ENCODE measurements at places on chromosomes 5 and 9.

- no peak for DNase-seq
Observed at GRCh38 chr5:107486489-107486888, 184.2 kb downstream of the EFNA5 start.

DNA sequence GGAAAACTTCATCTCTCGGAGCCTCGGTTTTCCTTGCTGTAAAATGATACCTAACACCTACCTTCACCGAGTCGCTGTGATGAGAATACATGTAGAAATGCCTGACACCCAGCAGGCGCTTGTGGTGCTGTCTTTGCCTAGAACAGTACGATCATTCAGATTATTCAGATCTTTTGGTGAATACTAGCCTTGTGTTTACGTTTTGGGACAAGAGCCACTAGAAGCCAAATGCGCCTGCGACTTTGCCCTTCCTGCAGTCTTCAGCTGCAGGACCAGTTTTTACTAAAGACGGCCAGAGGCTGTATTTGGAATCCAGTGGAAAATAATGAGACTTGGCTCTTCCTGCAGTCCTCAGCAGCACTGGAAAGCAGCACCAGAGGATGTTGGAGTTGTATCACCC is 189.6 kb downstream of the TRIO start:
- no peak for DNase-seq

- DNase-seq, result peak; percentile 11
Observed at GRCh38 chr5:76641514-76642120, 18.4 kb upstream of the F2RL2 start.

DNA sequence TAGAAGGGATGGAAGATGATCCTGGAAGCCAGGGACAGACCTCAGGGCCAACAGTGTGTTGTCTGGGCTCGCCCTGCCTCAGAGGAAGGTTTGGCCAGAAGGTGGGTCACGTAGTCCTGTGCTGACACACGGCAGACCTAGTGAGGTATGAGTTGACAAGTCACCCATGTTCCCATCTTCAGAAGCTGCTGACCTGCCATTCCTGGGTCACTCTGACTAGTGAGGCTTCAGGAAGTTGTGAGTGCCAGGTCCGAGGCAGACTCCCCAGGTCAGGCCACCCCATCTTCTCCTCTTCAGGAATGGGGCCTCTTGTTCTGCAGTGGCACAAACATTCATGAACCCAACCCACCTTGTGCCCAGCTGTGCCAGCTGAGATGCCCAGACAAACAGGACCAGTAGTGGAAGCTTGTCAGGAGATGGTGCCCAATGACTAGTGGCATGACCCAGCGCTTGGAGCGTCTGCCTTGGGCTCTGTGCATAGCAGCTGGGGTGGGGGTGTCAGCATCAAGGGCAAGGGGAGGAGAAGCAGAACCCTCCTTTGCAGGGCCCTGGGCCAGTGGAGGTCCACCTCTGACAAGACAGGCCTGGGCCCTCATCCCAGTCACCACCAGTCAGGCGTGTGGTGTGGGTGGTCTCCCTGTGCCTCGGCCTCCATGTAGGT is 16.8 kb upstream of the ANGPTL2 start:
- DNase-seq, result no peak

- DNase-seq, result no peak
Observed at GRCh38 chr5:14465776-14466175, 115.8 kb upstream of the OTULINL start.

DNA sequence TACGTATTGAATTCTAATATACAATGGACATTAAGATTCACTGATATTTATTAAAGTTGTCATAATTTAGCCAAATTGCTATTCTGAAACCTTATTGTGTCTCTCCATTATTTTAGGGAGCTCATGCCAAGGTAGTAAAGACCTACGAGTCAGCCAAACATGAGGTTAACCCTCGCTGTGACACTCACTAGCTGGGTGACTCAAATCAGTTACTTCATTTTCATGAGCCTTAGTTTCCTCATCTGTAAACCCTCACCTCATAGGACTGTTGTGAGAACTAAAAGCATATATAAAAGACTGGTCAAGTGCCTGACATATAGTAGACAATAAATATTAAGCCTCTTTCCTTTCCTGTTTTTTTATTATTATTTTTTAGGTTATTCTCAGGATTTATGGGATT is 44.0 kb upstream of the PCA3 start:
- no peak for DNase-seq

DNA sequence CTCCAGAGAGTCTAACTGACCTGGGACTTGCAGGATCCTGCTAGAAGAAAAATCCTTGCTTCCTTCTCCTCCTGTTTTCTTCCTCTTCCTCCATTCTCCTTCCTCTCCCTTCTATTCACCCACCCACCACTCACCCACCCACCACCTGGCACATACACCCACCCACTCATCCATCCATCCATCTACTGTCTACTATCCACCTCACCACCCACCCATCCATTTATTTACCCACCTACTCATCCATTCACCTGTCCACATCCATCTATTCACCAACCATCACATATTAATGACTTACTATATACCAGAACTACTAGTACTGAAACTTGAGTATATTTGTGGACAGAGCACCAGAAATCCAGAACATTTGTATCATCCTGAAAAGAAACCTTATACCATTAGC is 49.4 kb downstream of the EHMT1 start:
- DNase-seq, result no peak

- no peak for DNase-seq
Observed at GRCh38 chr5:163727028-163727427, 221.6 kb downstream of the MAT2B start.

GRCh38 chr5:180658774-180659564 is 9.6 kb upstream of the FLT4 start:
- DNase-seq, result no peak

DNA sequence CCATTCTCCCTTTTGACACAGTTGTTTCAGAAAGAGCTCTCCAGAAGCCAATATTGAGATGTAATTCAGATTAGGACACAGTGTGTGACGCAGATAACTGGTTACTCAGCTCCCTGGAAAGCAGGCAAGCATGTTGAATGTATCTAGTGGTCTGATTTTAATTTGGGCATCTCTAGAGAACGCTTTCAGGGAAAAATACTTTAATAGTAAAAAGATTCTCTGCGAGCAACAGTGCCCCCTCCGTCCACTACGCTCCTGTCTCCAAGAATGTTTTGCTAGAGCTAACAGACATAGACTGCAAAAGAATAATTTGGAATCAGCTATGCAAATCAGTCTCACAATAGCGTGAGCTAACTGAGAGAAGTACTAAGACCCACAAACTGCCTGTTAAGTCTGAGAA is 23.3 kb downstream of the CFAP90 start:
- DNase-seq, result no peak
